RCC 7860 (cell line): ENCODE measurements at places on chromosomes 3 and 15.

GRCh38 chr3:193984876-193985275 lies 151.1 kb upstream of the HES1 start:
- no peak for DNase-seq

- no peak for DNase-seq
These were observed 4.5 kb upstream of the RPSA start for GRCh38 chr3:39401983-39402382.

DNA sequence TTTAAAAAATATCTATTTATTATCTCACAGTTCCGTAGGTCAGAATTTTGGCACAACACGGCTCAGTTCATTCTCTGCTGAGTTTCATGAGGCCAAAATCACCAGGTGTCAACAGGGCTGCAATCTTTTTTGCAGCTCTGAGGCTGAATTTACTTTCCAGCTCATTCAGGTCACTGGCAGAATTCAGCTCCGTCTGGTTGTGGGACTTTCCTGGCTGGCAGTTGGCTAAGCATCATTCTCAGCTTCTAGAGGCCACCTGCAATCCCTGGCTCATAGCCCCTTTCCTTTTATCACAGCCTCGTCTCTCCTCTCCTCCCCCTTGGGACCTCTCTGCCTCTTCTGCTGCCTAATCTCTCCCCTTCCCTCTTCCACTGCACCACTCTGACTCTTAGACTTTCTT lies 174.0 kb upstream of the WNT5A start:
- DNase-seq: no peak

DNA sequence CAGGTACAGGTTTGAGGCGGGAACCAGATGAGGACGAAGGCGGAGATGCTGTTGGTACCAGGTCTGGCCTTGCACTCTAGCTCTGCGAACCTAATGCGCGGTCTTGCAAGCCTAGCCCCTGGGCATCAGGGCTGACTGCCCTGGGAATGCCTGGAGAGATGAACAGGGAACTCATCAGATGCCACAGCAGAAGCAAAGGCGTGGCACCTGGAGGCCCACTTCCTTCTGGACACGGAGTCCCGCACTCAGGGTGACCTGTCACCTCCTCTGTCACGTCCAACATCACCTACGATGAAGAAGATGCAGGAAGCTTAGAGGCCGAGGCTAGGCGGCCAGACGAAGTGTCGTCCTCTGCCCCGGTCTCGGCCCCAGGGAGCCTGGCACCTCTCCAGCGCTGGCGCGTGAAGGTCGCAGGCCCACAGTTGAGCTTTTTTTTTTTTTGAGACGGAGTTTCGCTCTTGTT lies 9.4 kb downstream of the RPLP1 start:
- DNase-seq: no peak

DNA sequence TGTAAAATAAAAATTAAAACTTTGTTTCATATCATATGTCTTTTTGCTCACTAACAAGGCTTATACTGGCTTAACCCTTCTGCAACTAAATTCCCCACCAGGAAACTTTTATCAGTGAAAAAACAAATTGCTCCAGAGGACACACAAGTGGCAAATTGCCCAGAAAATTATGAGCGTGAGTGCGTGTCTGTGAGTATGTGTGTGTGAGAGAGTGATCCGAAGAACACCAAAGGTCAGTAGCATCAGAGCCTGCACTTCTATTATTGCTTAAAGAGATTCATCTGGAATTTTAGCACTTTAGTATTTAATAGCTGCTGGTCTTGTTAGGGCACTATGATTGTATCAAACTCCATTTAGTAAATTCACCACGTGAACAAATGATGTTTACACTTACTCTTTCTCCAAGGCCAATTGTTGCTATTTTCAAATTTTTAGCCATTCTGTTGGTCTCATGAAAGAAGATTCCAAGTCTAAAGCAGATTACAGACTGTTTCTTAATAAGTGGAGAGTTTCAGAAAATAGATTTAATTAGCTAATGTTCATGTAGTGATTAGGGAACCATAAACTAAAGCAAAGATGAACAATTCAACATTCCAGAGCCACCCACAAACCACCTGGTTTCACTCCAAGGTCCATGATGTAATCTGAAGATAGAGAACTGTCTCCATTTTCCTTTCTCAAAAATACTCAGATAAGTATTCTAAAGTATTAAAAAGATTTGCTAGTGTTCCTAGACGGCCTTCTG lies 91.1 kb upstream of the IL12A start:
- no peak for DNase-seq

GRCh38 chr15:96262097-96262496 lies 68.4 kb upstream of the NR2F2 start:
- no peak for DNase-seq

DNA sequence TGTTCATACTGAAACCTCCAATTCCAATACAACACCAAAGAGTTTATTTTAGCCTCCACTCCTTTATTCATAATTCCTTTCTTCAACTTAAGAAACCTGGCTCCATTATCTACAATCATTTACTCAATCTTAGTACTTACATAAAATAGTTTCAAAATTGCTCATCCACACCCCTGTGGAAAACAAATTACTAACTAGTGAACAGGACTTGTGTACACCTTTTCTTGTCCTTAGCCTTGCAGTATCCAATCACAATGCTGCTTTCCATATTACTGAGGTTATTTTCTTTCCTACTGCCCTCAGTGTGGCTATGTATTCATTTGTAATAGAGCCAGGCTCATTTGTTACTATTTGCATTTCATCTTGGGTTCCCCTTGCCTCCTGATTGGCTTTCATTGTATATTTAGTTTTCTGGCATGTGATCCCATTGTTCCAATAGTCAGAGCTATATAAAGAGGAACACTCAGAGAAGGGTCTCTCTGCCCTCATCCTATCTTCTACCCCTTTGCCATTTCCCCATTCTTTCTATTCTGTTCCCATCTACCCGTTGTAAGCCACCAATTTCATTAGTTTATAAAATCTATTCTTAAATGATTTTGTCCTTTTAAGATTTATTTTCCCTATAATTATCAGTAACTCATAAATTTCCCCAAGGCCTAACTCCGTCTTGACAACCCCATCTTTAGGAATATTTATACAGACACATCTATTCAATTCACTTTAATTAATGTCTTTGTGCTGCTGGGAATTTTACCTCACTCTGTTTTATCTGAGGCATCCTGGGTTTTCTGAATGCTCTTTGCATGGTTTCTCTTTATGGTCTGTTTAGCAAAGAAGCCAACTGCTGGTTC lies 67.9 kb upstream of the RBP1 start:
- no peak for DNase-seq

DNA sequence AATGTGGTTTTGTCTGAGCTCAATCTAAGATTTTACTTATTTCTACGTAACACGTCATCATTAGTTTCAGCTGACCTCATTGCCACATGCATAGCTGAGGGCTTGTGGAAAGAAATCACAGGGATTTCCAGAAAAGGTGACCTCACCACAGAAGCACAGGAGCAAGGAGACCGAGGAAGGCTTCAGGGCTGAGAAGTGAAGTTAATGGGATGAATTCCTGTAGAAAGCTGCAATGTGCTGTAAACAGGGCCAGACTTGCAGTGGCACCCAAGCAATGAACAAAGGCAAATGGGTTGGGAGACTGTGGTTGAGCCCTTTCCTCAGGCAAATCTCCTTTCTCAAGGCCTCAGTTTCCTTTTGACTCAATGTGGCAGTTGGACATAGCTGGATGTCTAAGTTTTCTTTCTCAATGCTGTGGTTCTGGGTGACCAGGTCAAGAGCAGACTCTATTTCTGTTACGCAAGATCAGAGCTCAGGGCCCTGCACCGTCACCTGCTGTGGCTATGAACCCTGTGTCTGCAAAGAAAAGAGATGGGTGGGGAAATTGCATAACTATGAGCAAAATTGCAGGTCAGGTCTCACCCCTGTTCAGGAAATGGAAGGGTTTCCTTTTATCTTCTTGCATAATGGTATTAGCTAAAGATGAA lies 252.2 kb upstream of the TBL1XR1 start:
- peak; percentile 97 for DNase-seq

DNA sequence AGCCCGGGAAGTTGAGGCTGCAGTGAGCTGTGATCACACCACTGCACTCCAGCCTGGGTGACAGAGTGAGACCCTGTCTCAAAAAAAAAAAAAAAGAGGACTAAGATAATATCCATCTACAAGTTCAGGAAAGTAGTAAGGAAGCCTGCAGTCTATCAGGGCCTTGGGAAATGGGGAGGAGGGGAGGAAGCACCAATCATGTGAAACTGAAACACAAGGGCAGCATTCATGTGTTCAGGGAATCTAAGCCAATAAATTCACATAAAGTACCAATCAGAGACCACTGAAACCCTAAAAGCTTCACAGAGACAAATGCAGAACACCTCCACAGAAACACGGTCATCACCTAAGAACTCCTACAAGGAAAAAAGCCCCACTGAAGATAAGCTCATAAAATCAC lies 22.9 kb upstream of the HHATL start:
- no peak for DNase-seq

GRCh38 chr3:157094751-157095480 lies 65.0 kb downstream of the CCNL1 start:
- DNase-seq: peak; percentile 65

GRCh38 chr3:61948699-61949305 lies 387.4 kb downstream of the PTPRG start:
- DNase-seq: no peak

GRCh38 chr3:102802819-102803420 lies 368.1 kb downstream of the ZPLD1 start:
- no peak for DNase-seq

GRCh38 chr3:136464502-136464901 lies 214.4 kb downstream of the PCCB start:
- DNase-seq: no peak

- no peak for DNase-seq
These were observed 5.3 kb downstream of the ATP1B3 start for GRCh38 chr3:141881702-141882101.

DNA sequence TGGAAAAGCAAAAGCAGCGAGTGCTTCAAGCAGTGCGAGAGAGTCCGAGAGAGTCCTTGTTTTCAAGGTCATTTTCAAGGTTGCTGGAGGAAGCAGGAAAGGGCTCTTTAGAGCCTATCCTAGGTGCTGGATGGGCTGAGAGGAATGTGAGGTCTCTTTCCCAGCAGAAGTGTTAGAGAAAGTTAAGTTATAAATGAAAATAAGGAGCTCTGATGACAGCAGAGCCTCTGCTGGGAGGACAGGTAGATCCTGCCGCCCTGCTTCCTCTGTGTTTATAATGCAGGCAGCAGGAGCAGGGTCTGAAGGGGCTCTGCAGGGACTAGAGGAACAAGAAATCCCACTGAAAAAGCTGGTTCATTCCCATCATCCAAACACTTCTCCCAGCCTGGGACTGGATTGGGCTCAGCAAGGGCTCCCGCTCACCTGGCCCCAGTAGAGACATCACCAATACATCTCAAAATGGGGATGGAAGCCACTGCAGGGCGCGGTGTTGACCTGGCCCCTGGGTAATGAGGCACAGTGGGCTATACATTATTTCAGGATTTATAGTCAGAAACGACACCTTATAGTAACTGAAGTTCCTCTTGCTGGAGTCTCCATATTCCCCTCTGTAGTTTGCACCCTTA lies 41.5 kb upstream of the RAB6B start:
- DNase-seq: no peak

GRCh38 chr3:171620825-171621434 lies 160.7 kb upstream of the TNIK start:
- peak; percentile 83 for DNase-seq

DNA sequence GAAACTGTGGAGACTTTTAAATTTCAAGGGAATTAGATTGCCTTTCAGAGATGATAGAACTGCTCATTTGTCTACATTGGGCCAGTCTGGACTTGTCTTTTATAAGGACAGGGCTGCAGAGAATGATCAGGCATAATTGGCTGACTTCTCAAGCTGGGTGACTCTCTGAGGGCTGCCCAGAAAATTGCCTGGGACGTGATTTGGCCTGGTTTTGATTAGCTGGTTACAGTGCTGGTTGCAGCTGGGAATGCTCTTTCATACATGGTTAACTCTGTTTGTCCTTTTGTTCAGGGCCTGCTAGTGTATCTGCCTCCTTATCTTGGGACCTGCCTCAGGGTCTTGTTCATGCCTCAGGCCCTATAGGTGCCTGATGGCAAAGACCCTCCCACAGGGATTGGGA lies 245.6 kb downstream of the CLSTN2 start:
- no peak for DNase-seq

GRCh38 chr3:150589759-150590158 lies 13.4 kb upstream of the SELENOT start:
- no peak for DNase-seq

GRCh38 chr3:190534986-190535385 lies 21.1 kb downstream of the IL1RAP start:
- DNase-seq: no peak

- DNase-seq: no peak
These were observed 128.9 kb downstream of the TFG start for GRCh38 chr3:100838157-100838556.

DNA sequence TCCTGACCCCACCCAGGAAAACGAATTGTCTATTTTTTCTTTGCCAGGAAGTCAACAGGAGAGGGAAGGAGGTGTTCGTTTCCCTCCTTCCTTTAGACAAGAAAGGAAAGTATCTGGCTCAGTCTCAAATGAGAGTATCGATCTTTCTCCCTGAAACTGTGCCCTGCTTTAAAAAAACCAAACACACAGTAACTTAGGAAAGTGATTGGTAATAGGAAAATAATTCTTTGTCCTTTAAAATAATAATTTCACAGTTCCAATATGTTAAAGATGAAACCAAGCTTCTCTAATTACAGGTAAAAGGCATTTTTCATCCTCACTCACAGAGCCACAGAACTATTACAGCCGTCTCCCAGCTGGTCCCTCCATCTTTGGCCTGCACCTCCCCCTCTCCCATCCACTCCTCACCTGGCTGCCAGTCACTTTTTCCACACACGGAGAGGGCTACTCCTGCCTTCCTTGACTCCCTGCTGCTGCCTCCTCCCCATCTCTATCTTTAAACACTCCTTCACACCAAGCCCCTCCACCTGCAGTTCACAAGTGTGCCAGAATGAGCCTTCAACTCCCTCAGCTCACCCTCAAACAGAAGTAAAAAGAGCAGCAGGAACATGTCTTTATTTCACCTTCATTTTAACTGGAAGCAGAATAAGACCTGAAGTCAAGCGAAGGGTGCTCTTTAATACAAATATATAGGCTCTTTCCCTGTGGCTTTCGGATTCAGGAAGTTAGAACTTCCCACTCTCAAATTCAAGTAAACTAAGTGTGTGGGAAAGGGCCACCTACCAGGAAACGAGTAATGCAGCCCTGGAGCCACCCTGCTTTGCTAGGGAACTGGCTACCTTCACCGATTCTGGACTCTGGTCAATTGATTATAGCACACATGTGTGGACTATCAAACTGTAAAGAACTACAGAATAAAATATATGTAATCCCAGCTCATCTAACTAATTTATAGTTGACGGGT lies 116.4 kb downstream of the SENP2 start:
- no peak for DNase-seq

DNA sequence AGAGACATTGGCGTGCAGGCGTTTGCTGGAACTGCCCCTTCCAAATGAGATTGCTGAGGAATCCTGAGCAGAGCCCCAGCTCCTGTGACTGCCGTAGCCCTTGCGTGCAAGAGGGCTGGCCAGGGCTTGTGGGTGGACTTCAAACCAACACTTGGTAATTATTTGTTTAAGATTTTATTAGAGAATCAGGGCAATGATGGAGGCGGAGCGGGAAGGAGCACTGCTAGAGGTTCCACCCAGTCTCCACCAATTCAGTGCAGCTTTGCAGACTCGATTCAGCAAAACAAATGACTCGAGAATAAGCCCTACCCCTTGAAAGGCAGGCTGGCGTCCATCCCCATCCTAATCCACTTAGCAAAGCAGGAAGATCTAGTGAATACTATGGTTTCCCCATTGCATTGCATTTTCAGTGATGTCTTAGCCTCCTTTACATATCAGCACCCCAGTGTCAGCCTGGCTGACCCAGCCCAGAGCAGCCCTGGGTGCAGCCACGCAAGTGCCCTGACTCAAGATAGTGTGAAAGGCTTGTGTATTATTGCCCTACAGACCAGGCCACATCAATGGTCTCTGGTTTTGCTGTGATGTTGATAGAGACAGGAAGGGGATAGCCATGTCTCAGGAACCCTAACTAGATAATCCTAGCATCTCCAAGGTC lies 26.0 kb downstream of the GLDN start:
- DNase-seq: no peak
